ENCODE measurements at places on chromosomes 6 and 20.

DNA sequence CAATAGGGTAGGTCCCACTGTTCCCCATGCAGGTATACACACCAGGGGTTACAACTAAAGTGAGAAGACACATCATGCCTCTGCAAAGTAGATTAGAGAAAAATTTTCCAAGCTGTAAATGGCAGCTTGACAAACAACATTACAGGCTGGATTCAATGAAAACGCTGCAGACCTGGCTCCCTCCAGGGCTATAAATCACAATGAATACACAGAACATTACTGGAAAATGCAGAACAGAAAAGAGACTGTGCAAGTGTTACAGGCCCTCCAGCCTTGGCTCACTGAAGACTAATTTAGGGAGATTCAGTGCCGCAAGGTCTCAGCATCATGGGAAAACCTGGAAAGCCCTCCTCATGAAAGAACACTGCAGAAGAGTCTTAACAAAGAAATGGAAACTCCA is 207.8 kb downstream of the KHDC1L start:
- DNase-seq: no peak

- no peak for DNase-seq
Measured at GRCh38 chr20:13251106-13251903, 30.2 kb downstream of the ISM1 start.

DNA sequence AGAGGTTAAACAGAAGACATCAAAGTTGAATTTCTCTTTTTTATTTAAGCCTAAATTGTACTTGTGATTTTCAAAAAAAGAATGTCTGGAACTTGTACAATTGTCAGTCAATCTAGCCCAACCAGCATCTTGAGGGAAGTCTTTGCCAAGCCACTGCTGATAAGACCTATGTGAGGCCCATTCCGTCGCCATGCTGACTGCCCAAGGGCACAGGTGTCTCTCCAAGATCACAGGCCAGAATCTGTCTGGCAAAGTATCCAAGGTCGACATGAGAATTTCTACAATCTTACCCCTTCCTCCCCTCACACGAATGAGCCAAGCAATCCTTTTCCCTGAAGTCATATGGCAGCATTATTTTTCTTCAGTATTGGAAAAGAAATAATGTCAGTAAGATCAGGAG is 614.5 kb downstream of the CBLN4 start:
- no peak for DNase-seq

GRCh38 chr20:63520504-63520933 is at the start of gene PPDPF:
Gene PPDPF (plus strand): TSS chr20:63520765. CDS start chr20:63521309, 544 bp downstream.
- DNase-seq: peak; percentile 74

- DNase-seq: no peak
Measured at GRCh38 chr20:61289166-61289565, 37.1 kb downstream of the CDH4 start.

DNA sequence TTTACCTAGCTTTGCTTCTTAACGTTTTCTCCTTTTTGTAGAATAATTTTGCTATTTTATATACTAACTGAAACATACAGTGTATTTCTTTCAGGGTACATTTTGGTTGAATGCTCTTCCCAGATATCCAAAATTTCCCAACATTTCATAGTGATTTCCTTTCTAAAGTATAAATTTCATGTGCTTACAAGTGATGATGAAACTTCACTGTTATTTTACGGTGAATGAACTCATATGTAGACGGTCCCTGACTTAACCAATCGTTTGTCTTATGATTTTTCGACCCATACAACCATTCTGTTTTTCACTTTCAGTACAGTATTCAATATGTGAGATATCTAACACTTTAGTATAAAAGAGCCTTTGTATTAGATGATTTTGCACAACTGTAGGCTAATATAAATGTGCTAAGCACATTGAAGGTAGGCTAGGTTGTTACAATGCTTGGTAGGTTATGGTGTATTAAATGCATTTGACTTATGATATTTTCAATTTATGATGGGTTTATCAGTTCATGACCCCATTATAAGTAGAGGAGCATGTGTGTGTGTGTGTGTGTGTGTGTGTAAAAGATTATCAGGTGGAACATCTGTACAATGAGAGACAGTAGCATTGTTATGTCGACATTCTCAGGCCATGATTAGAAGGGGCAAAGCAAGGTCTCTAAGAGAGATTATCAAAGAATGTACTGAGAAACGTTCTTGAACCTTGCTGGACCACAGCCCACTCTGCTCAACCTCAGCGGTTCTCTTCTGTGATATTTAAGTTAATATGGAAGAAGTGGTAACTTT is 20.9 kb downstream of the HIVEP1 start:
- DNase-seq: peak; percentile 19

- peak; percentile 48 for DNase-seq
Measured at GRCh38 chr20:12110711-12111110, 193.0 kb downstream of the BTBD3 start.

DNA sequence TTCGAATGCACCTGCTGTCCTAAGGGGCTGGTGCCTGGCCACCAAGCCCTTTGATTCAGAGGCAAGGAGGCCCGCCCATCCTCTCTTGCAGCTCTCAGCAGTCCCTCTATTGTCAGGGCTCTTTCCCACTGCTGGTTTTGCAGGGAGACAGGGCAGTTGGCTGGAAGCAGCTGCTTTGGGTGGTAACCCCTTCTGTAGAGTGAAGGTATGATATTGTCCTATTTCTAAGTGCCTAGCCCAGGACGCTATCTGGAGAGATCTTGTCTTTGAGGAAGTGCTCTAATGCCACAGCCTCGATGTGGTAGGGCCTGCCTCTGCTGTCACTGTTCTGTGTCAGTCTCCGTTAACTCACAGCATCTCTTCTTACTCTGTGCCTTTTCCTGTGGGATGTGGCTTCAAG is 5.6 kb downstream of the PLCG1 start:
- no peak for DNase-seq

DNA sequence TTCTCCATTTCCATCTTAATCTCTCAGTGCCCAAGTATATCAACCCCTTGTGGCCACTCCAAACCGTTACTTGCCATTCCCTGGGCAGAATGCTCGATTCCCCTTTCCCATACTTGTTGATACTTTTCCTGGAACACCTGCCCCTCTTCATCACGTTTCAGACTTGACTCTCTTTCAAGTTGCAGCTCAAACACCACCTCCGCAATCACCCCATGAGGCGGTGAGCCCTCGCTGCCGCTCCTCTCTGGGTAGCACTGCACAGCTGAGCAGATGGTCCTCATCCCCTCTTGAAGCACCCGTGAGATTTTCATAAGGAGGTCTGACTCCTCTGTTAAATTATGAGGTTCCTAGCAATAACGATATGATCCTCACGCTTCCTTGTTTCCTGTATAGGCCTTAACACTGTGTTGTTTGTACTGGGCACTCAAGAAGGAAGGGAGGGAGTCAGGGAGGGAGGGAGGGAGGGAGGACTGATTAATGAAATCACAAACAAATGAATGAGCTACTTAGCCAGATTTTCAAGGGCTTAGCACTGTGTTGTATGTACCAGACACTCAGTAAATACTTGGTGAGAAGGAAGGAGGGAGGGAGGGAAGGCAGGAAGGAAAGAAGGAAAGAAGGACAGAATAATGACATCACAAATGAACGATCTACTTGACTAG is 8.0 kb upstream of the UQCC2 start:
- DNase-seq: no peak

- no peak for DNase-seq
Measured at GRCh38 chr6:52496631-52497030, 76.5 kb downstream of the EFHC1 start.

DNA sequence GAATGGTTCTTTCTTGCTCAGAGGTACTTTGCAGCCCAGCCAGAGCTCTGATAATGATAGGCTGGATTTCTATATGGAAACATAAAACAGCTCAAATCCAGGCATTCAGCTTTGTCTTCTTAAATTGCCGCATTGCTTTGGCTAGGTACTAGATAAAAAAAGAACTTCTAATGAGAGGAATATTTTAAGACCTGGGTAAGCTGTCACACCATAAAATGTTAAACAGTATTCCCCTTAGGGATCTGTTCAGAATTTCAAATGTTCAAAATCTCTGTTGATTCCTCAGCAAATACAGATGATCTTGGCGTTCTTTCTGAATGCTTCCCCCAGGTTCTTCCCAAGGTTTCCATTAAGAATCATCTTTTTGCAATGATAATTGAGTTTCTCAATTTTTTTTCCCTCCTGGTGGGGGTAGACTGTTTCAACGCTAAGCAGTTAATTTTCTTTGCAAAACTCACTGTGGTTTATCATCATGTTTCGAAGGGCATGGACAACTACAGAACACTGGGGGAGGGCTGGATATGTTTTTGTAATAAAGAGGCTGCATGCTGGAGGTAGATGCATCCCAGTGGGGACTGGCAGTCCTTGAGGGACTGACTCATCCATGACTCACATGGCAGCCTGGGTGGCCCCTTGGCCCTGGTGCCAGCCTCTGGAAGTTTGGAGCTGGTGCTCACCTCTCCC is 31.0 kb downstream of the TIAM2 start:
- peak; percentile 91 for DNase-seq

DNA sequence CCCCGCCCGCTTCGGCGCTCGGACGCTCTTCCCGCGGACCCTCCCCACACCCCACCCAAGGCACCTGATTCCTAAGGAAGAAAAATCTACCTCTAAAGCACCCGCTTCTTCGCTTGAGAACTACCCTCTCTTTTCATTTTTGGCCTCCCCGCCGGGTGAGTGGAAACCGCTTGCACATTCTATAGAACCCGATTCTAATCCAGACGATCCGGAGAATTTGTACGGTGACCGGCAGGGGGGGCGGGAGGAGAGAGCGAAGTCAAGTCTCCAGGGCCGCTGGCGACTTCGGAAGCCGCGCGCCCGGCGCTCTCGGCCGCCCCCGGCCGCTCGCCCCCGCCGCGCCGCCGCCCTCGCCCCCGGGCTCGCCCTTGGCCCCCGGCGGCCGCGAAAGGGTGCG is at the start of gene RBM24:
Gene RBM24 (plus strand): TSS at position 262 of the 397 bp plus-strand sequence. CDS start 221 bp downstream, outside the sequence.
- peak; percentile 81 for DNase-seq

DNA sequence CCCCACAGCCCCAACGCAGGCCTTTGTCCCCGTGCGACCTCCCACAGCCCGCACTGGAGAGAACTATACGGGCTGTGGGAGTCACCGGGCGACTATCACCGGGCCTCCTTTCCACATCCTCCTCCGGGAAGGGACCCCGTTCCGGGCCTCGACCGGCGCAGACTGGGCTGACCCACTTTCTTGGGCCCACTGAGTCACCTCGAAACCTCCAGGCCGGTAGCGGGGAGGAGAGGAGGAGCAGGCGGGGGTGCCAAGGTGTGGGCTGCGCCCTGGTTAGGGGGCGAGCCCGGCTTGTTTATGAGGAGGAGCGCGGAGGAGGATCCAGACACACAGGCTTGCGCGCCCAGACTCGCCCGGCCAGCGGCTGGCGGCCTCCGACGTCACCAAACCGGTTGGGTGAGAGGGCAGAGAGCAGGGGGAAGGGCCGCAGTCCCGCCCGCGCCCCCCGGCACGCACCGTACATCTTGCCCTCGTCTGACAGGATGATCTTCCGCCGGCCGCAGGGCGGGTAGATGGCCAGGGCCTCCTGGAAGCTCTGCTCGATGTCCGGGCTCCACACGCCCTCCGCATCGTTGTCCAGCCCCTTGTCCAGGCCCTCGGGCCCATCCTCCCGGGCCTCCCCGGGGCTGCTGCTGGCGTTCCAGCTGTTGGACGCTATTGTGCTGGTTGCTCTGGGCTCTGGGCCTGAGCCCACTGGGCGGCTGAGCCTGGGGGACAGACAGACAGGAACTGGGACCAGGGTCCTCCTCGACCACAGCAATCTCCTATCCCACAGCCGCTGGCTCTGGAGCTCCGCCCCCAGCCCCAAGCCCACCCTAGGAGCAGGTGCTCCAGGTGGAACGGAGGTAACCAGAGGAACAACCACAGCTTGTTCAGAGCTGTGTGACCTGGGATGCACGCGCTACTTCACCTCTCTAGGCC is 10.6 kb downstream of the TEAD3 start:
- DNase-seq: no peak

DNA sequence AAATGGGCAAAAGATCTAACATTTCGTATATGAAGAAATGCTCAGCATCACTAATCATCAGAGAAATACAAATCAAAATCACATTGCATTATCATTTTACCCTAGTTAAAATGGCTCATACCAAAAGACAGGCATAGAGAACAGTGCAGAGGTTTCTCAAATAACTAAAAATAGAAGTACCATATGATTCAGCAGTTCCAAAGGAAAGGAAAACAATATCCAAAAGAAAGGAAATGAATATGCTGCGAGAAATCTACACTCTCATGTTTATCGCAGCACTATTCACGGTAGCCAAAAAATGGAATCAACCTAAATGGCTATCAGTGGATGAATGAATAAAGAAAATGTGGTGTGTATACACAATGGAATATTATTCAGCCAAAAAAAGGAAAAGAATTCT is 63.5 kb downstream of the VTA1 start:
- DNase-seq: no peak

GRCh38 chr6:116446399-116446798 is 14.8 kb upstream of the CALHM6 start:
- peak; percentile 63 for DNase-seq

- no peak for DNase-seq
Measured at GRCh38 chr6:129843573-129843972, 17.5 kb downstream of the TMEM244 start.

GRCh38 chr6:4655196-4656025 is 120.8 kb upstream of the CDYL start:
- DNase-seq: no peak

DNA sequence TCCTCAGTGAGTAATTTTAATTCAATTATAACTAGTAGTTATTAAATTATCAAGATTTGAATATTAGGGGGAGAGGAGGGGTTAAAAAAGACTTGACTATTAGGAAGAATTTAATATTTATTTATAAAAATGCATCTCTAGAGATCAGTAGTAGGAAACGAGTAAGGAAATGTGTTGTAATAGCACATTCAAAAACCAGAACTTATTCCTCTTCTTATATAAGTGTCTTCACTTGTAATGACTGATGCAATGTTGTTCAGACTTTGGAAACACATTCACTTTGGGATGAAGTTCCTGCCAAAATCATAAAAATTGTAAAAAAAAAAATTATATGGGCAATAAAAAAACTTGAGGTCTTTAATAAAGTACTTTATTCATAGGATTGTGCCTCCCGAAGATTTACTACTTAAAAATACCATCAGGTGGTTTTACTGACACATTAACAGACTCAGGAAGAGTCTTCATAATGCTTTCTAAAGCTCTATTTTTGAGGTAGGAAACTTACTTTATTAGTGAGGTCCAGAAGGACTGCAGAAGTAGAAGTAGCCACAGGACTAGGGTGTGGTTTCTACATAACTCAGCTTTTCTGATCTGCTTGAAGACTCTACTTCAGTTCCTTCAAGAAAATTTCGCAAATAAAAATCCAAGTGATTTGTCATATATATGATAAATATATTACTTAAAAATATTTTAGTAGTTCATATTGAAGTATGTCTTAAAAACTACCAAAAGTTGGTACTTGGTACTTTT is 59.8 kb downstream of the CCDC170 start:
- DNase-seq: peak; percentile 32

DNA sequence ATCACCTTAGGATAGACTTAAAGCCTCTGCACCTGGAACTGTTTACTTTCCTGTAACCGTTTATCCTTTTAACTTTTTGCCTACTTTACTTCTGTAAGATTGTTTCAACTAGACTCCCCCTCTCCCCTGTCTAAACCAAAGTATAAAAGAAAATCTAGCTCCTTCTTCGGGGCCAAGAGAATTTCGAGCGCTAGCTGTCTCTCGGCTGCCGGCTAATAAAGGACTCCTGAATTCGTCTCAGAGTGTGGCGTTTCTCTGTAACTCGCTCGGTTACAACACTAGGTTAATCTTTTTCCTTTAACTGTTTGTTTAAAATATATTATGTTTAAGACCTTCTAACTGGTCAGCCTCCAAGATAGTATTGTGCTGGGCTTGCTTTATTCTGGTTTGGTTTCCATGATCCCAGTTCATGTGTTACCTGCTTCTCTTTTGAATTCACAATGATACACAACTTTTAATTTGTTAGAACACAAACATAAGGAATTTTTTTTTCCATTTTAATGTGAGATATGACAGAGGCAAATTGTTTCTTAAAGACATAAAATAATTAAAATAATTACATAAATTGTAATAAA is 8.7 kb upstream of the NQO2 start:
- DNase-seq: no peak

- peak; percentile 80 for DNase-seq
Measured at GRCh38 chr6:75893058-75893775, 144.2 kb downstream of the MYO6 start.

All from AG10803 (cell line).